ENCODE measurements at places on chromosomes 7 and 10. TPM values are rescaled to one million over a fixed set of nuclear protein-coding genes. Genes with fewer than 3 reads are reported as not detected.

The GHRHR gene
- not detected for total RNA-seq

The LIPF gene
- not detected for total RNA-seq

The TMEM236 gene
- not detected for total RNA-seq

The AGAP9 gene
- total RNA-seq: 2.0 TPM

The HTR7 gene
- 2.1 TPM for total RNA-seq

The IL6 gene
- 1.0 TPM for total RNA-seq

The TAS2R3 gene
- total RNA-seq: not detected

The INMT gene
- 2.1 TPM for total RNA-seq

The PPIF gene
- 44.9 TPM for total RNA-seq

The CYP26C1 gene
- not detected for total RNA-seq

The AASS gene
- total RNA-seq: 12.9 TPM

The MRLN gene
- total RNA-seq: not detected

The CALY gene
- not detected for total RNA-seq

The COL17A1 gene
- total RNA-seq: under 0.01 TPM

The RNF32 gene
- total RNA-seq: 0.45 TPM

The CCDC7 gene
- 1.8 TPM for total RNA-seq

The DDX21 gene
- total RNA-seq: 64.7 TPM

The STAG3 gene
- total RNA-seq: 0.84 TPM

The MYL10 gene
- not detected for total RNA-seq

The OR13A1 gene
- total RNA-seq: not detected

The RPEL1 gene
- not detected for total RNA-seq

The ASAH2B gene
- total RNA-seq: 3.6 TPM
